Right lobe of liver (tissue), 6 donors: ENCODE measurements at places on chromosomes 5 and 9. TPM values are rescaled to one million over a fixed set of nuclear protein-coding genes. Genes with fewer than 3 reads are reported as not detected.

DNA sequence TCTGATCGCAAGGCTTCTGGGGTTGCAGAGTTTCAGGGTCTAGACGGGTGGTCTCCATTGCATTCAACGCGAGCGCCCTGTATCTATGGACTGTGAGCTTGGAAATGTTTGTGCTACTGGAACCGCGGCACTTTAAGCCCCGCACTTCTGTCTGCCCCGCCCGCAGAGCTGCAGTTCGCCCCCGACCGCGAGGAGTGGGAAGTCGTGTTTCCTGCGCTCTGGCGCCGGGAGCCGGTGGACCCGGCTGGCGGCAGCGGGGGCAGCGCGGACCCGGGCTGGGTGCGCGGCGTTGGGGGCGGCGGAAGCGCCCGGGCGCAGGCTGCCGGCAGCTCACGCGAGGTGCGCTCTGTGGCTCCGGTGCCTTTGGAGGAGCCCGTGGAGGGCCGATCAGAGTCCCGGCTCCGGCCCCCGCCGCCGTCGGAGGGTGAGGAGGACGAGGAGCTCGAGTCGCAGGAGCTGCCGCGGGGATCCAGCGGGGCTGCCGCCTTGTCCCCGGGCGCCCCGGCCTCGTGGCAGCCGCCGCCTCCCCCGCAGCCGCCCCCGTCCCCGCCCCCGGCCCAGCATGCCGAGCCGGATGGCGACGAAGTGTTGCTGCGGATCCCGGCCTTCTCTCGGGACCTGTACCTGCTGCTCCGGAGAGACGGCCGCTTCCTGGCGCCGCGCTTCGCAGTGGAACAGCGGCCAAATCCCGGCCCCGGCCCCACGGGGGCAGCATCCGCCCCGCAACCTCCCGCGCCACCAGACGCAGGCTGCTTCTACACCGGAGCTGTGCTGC lies 1.0 kb downstream of the ADAMTS19 start:
- peak; percentile 27 for DNase-seq

- no peak for DNase-seq
Observed at GRCh38 chr5:144463481-144464223, 293.0 kb downstream of the KCTD16 start.

The GABRA6 gene
- total RNA-seq, result not detected

DNA sequence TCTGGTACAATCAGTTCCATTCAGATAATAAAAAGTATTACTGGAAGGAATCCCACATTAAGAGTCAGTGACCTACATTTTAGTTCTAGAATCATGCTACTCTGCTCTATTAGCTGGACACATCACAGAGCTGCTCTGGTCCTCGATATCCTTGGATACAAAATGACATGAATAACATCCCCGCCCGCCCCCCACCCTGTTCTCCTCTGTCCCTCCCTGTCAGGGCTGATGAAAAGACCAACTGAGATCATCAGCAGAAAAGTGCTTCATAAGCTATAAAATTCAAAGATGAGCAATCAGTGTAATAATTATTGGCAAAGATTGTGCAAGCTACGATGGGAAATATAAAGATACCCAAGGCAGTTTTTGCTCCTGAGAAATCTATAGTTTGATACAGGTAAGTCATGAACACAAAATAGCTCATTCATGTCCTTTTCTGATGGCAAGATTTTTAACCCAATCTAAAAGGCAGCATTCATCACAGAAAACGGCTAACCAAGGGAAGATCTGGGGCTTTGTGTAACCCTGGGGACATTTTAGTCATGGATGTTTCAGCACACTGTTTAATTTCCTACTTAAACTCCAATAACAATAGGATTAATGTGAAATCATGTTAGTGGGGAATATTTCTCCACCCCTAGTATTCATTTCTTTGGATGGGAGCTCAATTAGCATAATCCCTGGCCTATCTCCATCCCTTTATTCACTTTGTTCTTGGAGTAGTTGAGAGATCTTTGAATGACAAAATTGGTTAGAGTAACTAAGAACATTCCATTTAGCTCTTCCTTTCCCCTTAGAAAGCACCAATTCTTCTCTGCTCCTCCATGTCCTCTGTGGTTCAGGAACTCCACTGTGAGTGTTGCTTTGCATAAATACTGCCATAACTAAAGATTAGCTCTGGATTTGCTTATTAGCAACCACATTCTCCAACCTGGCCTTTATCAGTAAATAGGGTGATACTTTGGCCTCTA lies 459.4 kb upstream of the GRIA1 start:
- no peak for DNase-seq

The ABLIM3 gene
- total RNA-seq, result 180 TPM

- DNase-seq, result no peak
Observed at GRCh38 chr5:58760222-58760621, 177.3 kb downstream of the RAB3C start.
